ENCODE measurements at places on chromosomes 2 and 18.

GRCh38 chr2:182540252-182540651 lies 113.4 kb upstream of the PDE1A start:
- no peak for DNase-seq

GRCh38 chr2:24513281-24514071 lies 22.4 kb downstream of the NCOA1 start:
- no peak for DNase-seq

DNA sequence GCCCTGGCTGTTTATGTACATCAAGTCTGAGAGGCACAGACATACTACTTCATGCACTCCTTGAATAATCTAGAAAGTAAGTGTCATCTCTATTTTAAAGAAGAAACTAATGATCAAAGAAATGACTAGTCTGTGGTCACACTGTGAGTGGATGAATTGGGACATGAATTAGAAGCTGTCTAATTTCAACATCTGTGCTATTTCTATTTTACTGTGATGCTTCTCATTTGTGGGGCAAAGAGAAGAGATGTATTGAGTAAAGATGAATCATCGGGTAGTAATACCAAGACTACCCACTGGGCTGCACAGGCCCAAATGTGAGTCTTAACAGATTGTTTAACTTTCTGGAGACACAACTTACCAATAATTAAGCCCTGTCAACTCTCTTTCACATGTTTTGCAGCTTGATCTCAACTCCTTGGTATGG lies 42.4 kb upstream of the MTIF2 start:
- no peak for DNase-seq

DNA sequence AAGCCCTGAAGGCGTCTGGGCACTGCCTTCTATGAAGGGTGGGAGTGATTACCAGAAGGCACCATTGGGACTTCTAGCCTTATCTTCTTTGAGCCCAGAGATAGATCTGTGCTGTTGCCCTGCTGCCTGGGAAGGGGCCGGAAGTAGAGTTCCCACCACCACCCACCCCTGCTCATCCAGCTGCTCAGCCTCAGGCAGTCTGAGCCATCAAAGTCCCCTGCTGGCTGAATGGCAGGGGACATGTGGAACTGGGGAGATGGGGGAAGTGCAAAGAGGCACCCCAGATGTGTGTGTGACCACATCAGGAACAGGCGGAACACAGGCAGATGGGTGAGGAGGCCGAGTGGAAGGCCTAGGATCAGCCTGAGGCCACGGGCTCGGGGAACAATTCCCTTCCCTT lies 3.3 kb upstream of the WNT10A start:
- no peak for DNase-seq

GRCh38 chr2:191922736-191923651 lies 76.1 kb upstream of the CAVIN2 start:
- no peak for DNase-seq

DNA sequence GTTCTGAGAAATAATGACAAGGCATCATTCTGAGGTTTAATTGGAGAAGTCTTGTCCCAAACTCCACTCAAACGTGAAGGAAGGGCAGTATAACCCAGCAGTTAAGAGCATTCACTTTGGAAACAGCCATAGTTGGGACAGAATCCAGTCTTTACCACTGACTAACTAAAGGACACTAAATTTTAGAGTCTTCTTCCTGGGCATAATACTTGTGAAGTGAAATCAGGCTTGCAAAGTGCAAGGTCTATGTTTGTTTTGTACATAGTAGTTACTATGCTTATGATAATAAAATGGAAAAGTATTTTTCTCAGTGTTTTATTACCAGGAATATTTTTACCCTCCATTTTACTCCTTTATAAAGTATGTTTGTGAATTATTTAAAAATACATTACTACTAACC lies 748.2 kb upstream of the ID2 start:
- no peak for DNase-seq

- DNase-seq: no peak
These were observed 46.3 kb downstream of the MTCL1 start for GRCh38 chr18:8751692-8752091.

GRCh38 chr18:22912835-22913234 lies 20.3 kb upstream of the RBBP8 start:
- DNase-seq: no peak

DNA sequence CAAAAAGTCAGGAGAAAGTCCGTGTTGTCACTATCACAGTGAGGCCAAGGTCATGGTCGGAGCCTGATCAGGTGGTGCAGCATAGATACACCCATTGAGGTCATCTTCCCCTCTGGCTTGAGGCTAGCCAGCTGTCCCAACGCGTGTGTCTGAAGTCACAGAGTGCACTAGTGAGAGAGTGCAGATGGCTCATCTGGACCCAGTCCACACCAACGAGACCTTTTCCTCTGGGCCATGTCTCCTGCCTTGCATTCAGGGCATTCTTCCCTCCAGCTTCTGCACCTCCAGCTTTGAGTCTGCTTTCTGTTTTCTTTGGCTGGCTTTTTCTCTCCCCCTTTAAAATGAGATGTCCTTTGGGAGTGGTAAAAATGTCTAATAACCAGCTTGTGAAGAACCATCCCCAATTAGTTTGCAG lies 146.9 kb downstream of the TDRD15 start:
- DNase-seq: no peak

- no peak for DNase-seq
These were observed 10.5 kb upstream of the CDK15 start for GRCh38 chr2:201795607-201796477.

- DNase-seq: no peak
These were observed 67.7 kb downstream of the SEPTIN10 start for GRCh38 chr2:109545828-109546713.

DNA sequence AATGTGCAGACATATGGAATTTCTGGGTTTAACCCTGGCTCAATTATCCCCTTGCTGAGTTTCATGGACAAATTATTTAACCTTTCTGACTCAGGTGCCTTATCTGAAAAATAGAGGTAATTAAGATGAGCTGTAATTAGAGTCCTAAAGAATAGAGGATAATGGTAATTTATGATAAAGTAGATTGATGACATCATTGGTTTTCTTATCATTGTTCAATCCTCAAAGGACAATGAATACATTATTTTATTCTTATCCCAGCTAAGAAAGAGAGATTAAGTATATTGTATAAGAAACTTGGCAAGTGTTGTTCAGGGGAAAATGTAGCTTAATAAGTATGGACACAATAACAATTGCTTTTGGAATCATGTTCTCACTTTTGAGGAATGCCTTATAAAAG lies 279.3 kb downstream of the NYAP2 start:
- no peak for DNase-seq

DNA sequence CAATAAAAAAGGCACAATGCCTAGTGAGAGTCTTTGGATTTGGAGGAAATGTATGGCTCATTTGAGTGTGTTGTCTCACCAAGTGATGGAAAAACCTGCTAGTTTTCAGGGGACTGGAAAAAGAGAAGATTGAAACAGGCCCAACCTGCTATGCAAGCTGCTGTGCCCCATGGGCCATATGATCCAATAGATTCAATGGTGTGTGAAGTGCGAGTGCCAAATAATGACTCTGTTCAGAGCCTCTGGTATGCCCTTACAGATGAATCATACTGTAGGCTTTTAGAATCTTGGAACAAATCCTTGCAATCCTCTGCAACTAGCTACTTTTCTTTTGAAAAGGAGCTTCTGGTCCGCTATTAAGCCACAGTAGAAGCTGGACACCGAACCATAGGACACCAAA lies 529.8 kb upstream of the CNTNAP5 start:
- DNase-seq: no peak

DNA sequence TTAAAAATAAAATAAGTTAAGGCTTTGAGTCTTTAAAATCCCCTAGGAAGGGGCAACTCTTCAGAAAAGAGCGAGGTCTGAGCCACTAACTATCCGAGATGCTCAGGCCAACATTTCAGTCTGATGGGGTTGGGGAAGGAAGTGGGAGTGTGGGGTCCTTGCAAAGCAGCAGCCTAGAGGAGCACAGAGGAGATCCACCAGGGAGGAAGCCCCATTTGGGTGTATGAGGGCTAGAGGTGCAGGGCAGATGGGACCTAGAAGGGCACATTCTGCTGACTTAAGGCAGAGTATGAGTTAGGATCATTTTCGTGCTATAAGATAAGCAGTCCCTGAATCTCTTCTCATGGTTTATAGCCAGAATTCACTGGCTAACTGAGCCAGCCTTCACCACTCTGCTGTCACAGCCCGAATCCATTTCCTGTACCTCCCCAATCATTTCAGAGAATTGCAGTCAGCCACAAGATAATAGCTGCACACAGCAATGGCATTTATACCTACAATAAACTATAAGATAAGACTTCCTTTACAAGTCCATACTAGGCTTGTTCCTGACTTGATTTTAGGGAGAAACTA lies 37.0 kb downstream of the MRPL30 start:
- DNase-seq: no peak

DNA sequence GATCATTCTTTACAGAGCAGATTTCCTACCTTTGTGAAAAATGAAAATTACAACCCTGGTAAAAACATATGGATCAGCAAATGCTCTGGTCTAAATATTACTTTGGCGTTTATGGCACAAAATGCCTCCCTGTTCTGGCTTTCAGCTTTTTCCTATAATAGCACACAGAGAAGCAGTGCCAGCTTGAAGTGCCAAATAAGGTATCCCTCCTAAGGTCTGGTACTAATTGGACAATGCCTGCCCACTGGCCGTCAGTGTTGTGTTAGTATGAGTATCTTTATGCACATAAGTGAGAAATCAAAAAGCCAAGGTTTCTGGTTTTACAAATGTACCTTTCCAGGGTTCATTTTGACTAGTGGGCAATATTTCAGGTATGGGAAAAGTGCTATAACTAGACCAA lies 1293.7 kb upstream of the FAM98A start:
- DNase-seq: no peak

- DNase-seq: no peak
These were observed 863.7 kb downstream of the MBD2 start for GRCh38 chr18:53360501-53361443.

- DNase-seq: no peak
These were observed 372.5 kb downstream of the RBM43 start for GRCh38 chr2:150889141-150889540.

- no peak for DNase-seq
These were observed 74.9 kb downstream of the ATL2 start for GRCh38 chr2:38301969-38302702.

GRCh38 chr2:236161531-236161930 lies 6.7 kb downstream of the GBX2 start:
- DNase-seq: no peak

DNA sequence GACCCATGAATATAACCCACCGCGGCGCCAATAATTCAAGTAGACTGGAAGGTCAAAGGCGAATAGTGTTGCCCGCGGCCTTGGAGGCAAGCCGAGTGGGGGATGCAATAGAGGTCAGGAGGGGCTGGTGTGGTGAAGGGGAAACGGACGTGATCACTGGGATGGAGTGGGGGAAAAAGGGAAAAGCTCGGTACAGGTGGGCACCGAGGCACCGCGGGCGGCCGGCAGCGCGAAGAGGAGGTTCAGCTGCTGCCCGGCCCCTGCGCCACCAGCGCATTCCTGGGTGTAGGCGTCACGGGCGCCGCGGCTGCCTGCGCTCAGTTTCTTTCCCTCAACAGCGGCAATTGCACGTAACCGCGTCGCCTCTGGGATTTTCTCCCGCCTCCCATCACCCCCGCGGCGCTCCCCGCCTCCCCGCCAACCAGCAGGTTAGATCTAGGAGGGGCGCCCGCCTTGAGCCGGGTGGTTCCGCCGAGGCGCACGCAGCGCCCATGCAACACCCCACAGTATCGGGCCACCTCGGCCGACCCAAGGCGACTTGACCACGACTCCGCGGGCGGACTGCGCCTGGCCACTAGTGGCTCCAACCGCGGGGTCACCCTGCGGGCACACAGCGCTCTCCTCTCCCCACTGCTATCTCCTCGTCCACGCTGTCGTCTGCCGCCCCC lies 1.5 kb downstream of the RND3 start:
- no peak for DNase-seq

GRCh38 chr2:207683438-207683837 lies 28.0 kb upstream of the CCNYL1 start:
- no peak for DNase-seq

- DNase-seq: peak; percentile 21
These were observed 126.6 kb upstream of the PPP1CB start for GRCh38 chr2:28624793-28625701.

DNA sequence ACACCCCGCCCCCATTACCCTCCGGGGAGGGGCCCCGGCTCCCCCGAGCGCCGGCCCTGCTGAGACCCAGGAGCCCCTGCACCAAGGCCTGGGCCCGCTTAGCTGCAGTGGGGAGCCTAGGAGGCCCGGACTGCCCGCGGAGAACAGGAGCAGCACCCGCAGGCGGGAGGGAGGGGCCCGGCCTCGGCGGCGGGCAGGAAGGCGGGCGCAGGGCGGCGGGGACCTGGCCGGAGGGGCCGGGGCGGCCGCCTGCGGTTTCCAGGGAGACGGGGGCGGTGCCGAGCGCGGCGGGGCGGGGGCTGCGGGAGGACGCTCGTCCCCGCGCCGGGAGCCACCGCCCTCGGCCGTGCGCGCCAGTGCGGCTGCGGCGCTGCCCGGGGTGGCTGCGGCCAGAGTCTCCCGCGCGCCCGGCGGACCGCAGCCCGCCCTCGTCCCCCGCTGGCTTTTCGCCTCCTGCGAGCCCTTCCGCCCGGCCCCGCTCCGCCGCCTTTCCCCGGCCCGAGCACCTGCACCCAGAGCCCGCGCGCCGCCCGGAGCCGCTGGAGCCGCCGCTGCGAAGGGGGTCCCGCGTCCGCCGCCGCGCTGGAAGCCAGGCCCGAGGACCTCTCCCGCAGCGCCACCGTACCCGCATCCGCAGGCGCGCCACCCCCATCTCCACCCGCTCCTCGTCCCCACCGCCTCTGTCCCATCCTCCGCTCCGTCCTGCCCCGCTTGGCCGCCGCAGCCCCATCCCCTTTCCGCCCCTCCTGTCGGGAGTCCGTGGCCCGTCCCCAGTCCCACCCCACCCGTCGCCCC lies 17.2 kb downstream of the GPC1 start:
- no peak for DNase-seq

DNA sequence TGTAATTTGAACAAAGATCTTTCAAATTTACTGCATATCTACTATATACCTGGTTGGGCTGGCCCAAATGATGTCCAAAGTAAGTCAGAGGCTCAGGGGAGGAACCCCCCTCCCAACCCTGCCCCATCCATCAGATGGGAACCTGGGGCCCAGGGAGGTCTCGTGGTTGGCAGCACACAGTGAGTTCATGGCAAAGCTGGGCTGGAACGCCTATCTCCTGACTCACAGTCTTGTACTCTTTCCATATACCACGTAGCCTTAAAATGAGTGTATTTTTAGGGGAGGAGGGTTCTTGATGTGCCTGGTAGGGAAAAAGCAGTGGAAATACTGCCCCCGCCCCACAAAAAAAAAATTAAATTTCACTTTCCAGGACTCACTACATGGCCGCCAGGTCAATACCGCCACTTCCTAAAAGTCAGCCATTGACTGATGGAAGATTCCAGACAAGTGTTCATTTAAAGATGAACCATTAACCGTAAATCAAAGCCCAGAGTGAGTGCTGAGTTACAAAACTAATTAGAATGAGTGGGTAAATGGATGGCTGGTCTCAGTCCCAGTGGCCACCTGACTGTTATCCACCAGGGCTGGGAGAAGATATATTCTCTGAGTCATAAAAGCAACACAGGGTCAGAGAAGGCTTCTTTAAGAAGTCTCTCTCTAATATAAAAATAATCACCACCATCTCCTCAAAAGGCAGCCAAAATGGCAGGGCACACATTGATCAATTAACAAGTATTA lies 80.5 kb downstream of the ZBTB7C start:
- no peak for DNase-seq

Data from stimulated activated CD8-positive, alpha-beta memory T cell treated with anti-CD3 and anti-CD28 coated beads, Interleukin-4, amount 100 ng/mL, for 4 hours (primary cell).